ENCODE measurements at places on chromosomes 12 and 14. TPM values are rescaled to one million over a fixed set of nuclear protein-coding genes. Genes with fewer than 3 reads are reported as not detected.

DNA sequence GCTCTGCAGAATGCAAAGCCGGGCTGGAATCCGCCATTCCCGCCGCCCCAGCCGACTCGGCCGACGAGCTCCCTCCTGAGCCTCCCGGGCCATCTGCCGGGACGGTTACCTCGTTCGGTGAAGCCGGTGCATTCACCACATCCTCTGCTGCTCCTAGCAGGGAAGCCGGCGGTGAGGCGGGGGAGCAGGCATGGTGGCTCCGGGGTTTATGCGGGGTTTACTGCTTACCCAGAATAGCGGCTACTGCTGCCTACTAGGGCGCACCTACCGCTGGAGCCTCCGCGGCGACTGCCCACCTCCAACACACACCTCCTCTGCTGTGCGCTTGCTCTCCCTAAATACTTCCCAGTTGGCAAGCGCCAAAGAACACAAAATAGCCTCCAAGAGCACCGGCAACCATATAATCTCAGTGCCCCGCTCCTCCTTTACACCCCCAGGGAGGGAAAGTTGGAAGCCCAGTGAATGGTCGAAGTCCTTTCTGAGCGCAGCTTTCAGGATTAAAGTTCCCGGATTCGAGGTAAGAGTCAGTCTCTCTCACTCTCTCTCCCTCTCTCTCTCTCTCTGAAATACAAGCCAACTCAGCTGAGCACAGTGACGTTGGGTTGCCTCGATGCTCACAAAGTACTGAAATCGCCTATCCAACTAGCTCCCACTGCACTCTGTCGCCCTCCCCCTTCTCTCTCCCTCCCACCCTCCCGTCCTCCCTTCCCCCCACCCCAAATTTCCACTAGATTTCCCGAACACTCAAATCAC is at the start of gene TBX5:
TSS of gene TBX5 (minus strand) at position 626 of the 753 bp plus-strand sequence. CDS start 2,246 bp downstream, outside the sequence.
- no peaks in the 10 kb centered on the region for H3K36me3 ChIP-seq
- H3K27me3 ChIP-seq = peaks cover 11% of the 10 kb centered on the region
- peaks cover 14% of the 10 kb centered on the region for H3K4me1 ChIP-seq
- peak; percentile 18 for DNase-seq

DNA sequence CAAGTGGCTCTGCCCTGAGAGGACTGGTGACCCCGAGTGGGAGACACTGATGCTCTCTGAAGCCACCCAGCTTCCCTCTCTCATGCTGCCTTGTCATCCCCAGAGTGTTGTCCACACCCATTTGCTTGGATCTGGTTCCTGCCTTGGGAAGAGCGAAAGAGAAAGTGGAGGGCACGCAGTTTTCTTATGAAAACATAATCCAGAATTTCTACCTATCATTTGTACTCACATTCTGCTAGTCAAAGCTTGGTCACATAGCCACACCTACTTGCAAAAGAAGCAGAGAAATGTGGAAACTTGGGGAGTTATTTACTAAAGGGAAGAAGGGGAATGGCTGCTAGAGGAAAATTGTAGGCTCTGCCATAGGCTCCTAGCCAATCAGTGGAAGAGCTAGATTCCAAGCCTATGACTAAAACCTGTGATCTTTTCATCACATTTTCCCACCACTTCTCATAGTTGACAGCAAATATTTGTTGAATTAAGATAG is 326.3 kb downstream of the ZFP36L1 start:
- H3K36me3 ChIP-seq = no peaks in the 10 kb centered on the region
- H3K4me1 ChIP-seq = peaks cover 2% of the 10 kb centered on the region
- H3K4me3 ChIP-seq = no peak overlapping the region

- H3K36me3 ChIP-seq = no peaks in the 10 kb centered on the region
- H3K27ac ChIP-seq = peak overlapping the region; percentile 46
- peak; percentile 43 for DNase-seq
- H3K4me1 ChIP-seq = peaks cover 3% of the 10 kb centered on the region
Measured at GRCh38 chr12:53115891-53116648, 12.8 kb downstream of the SOAT2 start.

- peaks cover 58% of the 10 kb centered on the region for H3K36me3 ChIP-seq
- DNase-seq = peak; percentile 70
- no peak overlapping the region for H3K4me3 ChIP-seq
- peaks cover 62% of the 10 kb centered on the region for H3K4me1 ChIP-seq
- H3K27me3 ChIP-seq = no peaks in the 10 kb centered on the region
Measured at GRCh38 chr12:47799357-47799955, 20.2 kb downstream of the HDAC7 start.

- DNase-seq = peak; percentile 56
- peaks cover 60% of the 10 kb centered on the region for H3K4me1 ChIP-seq
- no peaks in the 10 kb centered on the region for H3K27me3 ChIP-seq
- no peaks in the 10 kb centered on the region for H3K36me3 ChIP-seq
- peak overlapping the region; percentile 17 for H3K27ac ChIP-seq
Measured at GRCh38 chr12:105740970-105741725, 397.6 kb downstream of the NUAK1 start.

GRCh38 chr12:107657133-107657532 is 28.5 kb upstream of the PWP1 start:
- no peak overlapping the region for H3K27ac ChIP-seq
- no peak for DNase-seq
- no peak overlapping the region for H3K4me3 ChIP-seq
- H3K36me3 ChIP-seq = no peaks in the 10 kb centered on the region

- H3K27ac ChIP-seq = peak overlapping the region; percentile 89
- DNase-seq = peak; percentile 78
- no peaks in the 10 kb centered on the region for H3K36me3 ChIP-seq
- H3K4me1 ChIP-seq = peaks cover 48% of the 10 kb centered on the region
- no peaks in the 10 kb centered on the region for H3K27me3 ChIP-seq
Measured at GRCh38 chr12:68611094-68611805, 551 bp downstream of the RAP1B start.

DNA sequence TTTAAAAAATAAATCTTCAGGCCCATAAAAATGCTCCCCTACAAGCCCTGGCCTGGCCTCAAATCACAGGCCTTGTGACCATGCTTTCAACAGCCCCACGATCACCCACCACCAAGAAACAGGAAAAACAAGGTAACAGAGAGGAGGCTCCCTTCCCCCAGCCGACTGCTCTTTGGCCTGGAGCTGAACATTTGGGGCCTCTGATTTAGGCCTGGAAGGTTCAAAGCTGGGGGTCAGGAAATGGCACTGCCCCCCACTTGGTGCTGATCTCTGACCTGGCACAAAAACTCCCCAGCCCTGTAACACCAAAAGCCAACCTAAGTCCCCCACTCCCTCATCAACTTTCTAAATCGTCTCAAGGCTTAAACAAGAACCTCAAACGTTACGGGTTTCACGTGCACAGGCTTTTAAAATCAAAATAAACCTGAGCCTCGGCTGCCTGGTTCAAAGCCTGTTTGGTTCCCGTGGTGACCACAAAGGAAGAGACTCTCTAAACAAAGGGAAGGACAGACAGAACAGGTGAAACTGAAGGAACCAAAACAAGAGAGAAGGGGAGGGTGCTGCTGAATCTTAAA is 9.0 kb downstream of the ACTN1 start:
- no peak for DNase-seq
- peaks cover 65% of the 10 kb centered on the region for H3K4me1 ChIP-seq
- no peaks in the 10 kb centered on the region for H3K36me3 ChIP-seq
- no peaks in the 10 kb centered on the region for H3K27me3 ChIP-seq

DNA sequence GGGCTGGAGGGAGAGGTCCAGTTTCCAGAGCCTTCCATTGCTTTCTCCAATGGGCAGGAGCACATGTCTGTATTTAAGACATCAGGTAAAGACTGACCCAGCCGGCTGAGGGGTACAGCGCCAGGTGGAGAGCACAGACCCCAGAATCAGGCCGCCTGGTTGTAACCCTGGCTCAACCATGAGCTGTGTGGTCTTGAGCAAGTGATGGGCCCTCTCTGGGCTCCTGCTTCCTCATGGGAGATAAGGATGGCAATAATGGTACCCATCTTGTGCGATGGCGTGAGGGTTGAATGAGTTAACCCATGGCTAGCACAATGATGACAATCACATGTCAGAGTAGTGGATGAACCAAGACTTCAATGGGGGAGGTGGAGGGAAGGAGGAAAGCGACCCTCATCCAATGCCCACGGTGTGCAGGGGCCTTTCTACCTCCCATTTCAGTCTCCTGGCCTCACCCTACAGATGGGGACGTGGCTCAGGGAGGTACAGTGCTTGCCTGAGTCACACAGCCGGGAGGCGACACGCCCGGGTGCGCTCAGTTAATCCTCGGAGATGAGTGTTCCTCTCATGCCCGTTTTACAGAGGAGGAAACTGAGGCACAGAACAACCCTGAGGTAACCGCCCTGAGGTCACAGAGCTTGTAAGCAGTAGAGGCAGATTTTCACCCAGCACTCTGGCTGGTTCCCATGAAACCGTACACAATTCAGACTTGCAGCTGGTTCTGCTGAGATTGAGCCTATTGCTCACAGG is 163.9 kb downstream of the RBM19 start:
- H3K36me3 ChIP-seq = no peaks in the 10 kb centered on the region
- no peak for DNase-seq
- no peak overlapping the region for H3K4me3 ChIP-seq
- no peaks in the 10 kb centered on the region for H3K4me1 ChIP-seq

- peaks cover 17% of the 10 kb centered on the region for H3K4me1 ChIP-seq
- no peak overlapping the region for H3K4me3 ChIP-seq
- H3K27ac ChIP-seq = no peak overlapping the region
- H3K27me3 ChIP-seq = no peaks in the 10 kb centered on the region
- H3K36me3 ChIP-seq = no peaks in the 10 kb centered on the region
- DNase-seq = no peak
Measured at GRCh38 chr14:103382376-103382775, 2.8 kb upstream of the MARK3 start.

GRCh38 chr14:58796242-58797009 is 158.7 kb downstream of the DACT1 start:
- H3K27ac ChIP-seq = no peak overlapping the region
- no peaks in the 10 kb centered on the region for H3K4me1 ChIP-seq
- H3K36me3 ChIP-seq = no peaks in the 10 kb centered on the region
- DNase-seq = no peak
- H3K27me3 ChIP-seq = no peaks in the 10 kb centered on the region

GRCh38 chr14:42187846-42188245 is 581.2 kb downstream of the LRFN5 start:
- no peaks in the 10 kb centered on the region for H3K4me1 ChIP-seq
- H3K27me3 ChIP-seq = no peaks in the 10 kb centered on the region
- H3K4me3 ChIP-seq = no peak overlapping the region
- H3K36me3 ChIP-seq = no peaks in the 10 kb centered on the region
- DNase-seq = no peak

- no peak overlapping the region for H3K4me3 ChIP-seq
- no peaks in the 10 kb centered on the region for H3K36me3 ChIP-seq
- no peaks in the 10 kb centered on the region for H3K27me3 ChIP-seq
- H3K4me1 ChIP-seq = no peaks in the 10 kb centered on the region
- no peak overlapping the region for H3K27ac ChIP-seq
- DNase-seq = no peak
Measured at GRCh38 chr12:91717804-91718203, 427.8 kb downstream of the BTG1 start.

DNA sequence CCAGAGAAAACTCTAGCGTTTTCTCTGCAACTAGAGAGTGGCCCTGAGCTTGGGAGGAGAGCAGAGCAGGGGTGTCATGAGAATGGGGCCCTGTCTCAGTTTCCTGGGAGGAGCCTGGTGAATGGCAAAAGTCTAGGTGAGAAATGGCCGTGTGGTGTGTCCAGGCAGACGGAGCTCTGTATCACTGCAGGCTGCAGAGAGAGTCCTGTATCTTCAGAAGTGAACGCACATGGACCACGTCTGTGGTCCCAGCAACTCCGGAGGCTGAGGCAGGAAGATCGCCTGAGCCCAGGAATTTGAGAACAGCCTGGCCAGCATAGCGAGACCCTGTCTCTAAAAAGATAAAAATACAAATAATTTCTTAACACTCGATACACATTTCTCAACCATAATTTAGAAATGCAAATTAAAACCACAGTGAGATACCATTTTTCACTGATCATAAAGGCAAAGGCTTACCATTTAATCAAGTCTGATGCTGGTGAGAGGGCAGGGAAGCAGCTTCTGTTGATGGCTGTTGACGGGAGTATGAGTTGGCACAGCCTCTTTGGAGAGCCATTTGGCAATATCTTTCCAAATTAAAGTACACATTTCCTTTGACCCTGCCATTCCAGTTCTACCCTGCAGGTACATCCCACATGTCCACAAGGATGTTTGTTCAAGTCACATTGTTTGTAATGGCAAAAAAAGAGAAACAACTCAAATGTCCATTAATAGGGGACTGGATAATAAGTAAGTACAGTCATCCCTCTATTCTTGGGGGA is 51.0 kb downstream of the NFKBIA start:
- H3K27me3 ChIP-seq = no peaks in the 10 kb centered on the region
- peaks cover 37% of the 10 kb centered on the region for H3K4me1 ChIP-seq
- no peaks in the 10 kb centered on the region for H3K36me3 ChIP-seq
- H3K4me3 ChIP-seq = no peak overlapping the region
- H3K27ac ChIP-seq = no peak overlapping the region

DNA sequence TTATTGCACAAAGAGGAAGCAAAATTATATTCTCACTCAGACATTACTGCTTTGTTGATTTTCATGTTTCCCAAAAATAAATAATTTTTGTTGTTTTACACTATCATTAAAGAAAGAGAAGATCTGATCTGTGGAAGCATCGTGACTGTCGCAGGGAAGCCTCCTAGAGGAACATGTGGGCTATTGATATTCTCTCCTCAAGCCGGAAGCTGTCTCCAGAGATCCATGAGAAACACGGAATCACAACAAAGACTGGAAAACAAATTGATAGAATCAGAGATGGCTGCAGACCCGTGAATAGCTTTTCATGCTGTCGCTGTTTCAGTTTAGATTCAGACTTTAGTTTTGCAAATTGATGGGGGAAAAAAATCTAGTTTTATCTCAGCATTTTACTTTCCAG is 235.2 kb upstream of the TMPO start:
- H3K27ac ChIP-seq = no peak overlapping the region
- no peaks in the 10 kb centered on the region for H3K36me3 ChIP-seq
- H3K27me3 ChIP-seq = no peaks in the 10 kb centered on the region
- no peaks in the 10 kb centered on the region for H3K4me1 ChIP-seq

The KRT75 gene
- total RNA-seq = not detected

The JAG2 gene
- 26.0 TPM for total RNA-seq

The BLOC1S1 gene
- total RNA-seq = 126 TPM

The NKX2-1 gene
- total RNA-seq = not detected

The PLEKHH1 gene
- 3.5 TPM for total RNA-seq

Measured in heart right ventricle (tissue), 16 donors.